Inflammatory macrophage treated with lipopolysaccharide for 4 hours (primary cell): ENCODE measurements at places on chromosomes 12 and 14.

GRCh38 chr12:61098031-61098580 lies 1162.1 kb upstream of the USP15 start:
- no peak for DNase-seq

DNA sequence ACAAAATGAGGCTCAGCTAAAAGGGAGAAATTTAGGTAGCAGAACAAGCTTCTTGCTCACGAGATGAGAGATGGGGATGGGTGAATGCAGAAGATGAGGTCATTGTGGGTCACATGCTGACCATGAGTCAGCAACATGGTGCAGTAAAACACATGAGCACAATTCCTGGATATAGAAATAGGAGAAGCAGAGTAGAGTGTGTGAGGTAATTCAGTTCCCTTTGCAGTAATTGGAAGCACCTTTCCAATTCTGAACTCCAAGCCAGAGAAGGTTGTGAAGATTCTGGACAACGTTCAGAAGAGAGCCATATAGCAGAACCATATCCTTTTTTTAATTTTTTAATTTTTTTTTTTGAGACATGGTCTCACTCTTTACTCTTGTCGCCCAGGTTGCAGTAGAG lies 62.0 kb upstream of the LMNTD1 start:
- peak; percentile 85 for DNase-seq

DNA sequence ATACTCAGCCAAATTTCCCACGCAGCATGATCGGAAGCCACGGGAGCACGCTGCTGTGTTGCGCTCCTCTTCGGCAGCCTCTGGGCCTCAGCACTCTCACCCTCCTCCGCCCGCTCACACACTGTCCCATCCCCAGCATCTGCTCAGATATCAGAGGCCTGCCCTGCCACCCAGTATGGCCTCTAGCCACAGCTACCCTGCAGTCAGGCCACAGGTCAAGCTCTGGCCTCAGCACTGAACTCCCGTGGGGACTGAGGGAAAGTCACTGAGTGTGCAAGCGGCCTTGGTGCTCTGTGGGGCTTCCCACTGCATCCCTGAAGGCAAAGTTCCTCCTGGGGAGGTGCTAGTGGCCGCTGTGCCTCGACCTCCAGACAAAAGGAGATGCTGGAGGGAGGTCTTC lies 2.0 kb downstream of the KRT77 start:
- no peak for DNase-seq

- peak; percentile 76 for DNase-seq
Observed at GRCh38 chr12:19894803-19895202, 455.5 kb downstream of the AEBP2 start.

DNA sequence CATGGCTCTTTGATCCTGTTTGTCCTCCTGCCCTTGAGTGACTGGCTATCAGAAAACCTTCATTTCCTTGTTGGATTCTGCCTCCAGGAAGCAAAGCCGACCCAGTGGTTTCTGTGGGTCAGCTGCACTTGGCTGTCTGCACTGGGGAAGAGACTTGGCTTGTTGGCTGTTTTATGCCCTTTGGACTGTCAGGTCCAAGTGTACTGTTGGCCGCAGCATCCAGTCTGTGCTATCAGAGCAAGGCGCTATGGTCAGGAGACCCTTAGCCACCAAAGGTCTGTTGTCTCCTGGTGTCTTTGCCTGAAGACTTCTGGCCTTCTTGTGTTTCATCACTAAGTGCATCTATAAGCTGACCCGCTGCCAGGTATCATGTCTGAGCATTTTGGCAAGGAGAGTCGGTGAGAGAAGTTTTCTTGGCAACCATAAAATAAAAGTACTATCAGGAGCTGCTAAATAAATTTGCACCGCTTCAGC lies 177.4 kb upstream of the HIF1A start:
- no peak for DNase-seq

GRCh38 chr12:848882-849527 lies 96.6 kb downstream of the WNK1 start:
- no peak for DNase-seq

DNA sequence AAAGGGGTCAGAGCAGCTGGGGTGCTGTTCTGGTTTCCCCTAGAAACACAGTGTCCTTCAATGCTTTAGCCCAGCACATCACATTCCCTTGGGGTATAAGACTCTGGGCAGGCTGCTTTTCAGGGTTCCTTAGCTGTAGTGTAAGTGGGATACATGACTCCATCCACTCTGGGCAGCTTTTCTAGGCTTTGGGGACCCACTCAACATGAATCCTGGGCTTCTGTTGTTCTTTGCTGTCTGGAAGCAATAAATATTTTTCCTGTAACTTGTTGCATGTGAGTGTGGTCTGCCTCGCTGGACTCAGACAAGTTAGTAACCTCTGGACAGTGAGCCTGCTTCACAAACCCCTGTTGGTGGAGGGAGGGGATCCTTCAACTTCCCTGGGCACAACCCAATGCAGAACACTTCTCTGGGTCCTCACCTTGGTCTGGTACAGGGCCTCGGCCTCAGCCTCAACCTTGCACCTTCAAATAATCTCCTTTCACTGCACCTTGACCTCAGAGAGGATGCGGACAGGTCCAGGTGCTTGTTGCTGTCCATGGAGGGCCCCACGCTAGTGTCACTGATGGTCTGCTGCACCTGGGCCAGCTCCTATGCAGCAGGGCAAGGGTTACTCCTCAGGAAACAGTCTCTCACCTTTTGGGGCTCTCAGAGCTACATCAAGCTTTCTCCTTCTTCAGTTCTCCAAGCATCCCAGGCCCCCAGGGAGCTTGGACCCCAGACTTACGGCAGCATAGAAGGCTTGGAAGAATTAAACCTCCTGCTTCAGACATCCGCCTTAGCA lies 13.5 kb upstream of the KRT73 start:
- no peak for DNase-seq
